Renal cortex interstitium (tissue), 15 donors: ENCODE measurements at places on chromosomes 6 and 20. TPM values are rescaled to one million over a fixed set of nuclear protein-coding genes. Genes with fewer than 3 reads are reported as not detected.

- no peak for DNase-seq
Measured at GRCh38 chr6:1337791-1338190, 25.9 kb downstream of the FOXQ1 start.

- no peak for DNase-seq
Measured at GRCh38 chr6:157656437-157656997, 166.5 kb upstream of the SNX9 start.

- DNase-seq, result no peak
Measured at GRCh38 chr6:29486577-29486976, 1.2 kb downstream of the MAS1L start.

Gene EYS
- 0.69 TPM for polyA plus RNA-seq

GRCh38 chr20:34201531-34201930 lies 39.7 kb upstream of the ASIP start:
- DNase-seq, result no peak

Gene MYLK2
- polyA plus RNA-seq, result 0.61 TPM

GRCh38 chr6:132063738-132064137 lies 112.6 kb upstream of the CCN2 start:
- no peak for DNase-seq

Gene FOXA2
- polyA plus RNA-seq, result 0.07 TPM

- no peak for DNase-seq
Measured at GRCh38 chr20:8043687-8044282, 24.2 kb upstream of the TMX4 start.

DNA sequence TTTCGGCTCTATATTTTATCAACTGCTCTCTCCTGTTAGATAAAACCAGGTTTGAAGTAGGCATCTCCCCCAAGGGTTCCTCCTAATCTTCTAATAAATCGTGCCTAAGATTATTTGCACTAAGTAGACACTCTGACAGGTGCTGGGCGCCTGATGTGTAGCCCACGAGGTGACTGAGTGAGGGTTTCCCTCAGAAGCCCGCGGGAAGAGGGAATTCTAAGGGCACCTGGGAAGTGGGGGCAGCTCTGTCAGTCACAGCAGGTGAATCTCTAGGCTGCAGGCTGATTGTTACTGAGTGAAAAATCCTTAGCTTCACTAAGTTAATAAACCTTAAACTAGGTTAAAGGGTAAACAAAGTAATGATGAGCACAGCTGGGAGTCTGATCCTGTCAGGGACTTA lies 68.2 kb downstream of the PXDC1 start:
- DNase-seq, result no peak

- no peak for DNase-seq
Measured at GRCh38 chr6:139334806-139335446, 39.5 kb downstream of the CITED2 start.

DNA sequence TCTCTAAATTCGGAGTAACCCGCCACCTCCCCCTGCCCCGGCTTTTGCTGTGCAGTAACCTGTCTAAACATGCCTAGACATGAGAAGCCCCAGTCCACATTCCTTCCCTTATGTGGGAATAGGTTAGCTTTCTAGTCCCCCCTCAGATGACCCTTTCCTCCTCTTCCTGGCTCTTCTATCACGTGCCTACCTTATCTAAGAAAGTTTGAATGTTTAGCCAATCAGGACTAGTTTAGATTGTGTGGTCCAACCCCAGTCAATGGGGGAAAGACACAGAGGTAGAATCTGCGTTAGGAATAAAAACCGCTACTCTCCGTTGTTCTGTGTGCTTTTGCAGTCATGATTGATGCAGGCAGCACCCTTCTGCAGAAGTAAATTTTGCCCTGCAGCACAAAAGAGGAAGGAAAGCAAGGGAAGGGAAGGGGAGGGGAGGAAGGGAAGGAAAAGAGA lies 69.0 kb upstream of the CD93 start:
- no peak for DNase-seq

Gene PAX1
- polyA plus RNA-seq, result 0.09 TPM

Gene ISM1
- 3.9 TPM for polyA plus RNA-seq

Gene DEFB127
- not detected for polyA plus RNA-seq

Gene STMN3
- 32.5 TPM for polyA plus RNA-seq

DNA sequence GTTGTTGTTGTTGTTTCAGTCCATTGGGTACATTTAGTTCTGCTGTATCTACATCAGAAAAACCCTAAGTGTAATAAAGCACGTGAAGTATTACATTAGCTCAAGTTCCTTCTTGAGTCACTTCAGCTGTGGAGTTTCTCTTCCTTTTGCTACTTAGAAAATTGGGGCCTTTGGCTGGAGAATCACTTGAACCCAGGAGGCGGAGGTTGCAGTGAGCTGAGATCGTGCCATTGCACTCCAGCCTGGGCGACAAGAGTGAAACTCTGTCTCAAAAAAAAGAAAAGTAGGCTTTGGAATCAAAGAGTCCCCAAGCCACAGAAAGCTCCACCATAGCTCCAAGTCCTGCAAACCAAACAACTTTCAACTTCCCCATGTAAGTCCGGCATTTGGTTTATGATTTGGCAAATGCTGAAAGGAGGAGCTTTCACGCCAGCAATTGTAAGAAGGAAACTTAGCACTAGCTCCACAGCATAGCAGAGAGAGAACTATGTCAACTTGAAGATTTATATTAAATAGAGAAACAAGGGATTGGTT lies 56.5 kb upstream of the RNF144B start:
- no peak for DNase-seq

Gene RIMS1
- 2.8 TPM for polyA plus RNA-seq

Gene HLA-DQA2
- not detected for polyA plus RNA-seq

Gene TULP4
- polyA plus RNA-seq, result 21.1 TPM

DNA sequence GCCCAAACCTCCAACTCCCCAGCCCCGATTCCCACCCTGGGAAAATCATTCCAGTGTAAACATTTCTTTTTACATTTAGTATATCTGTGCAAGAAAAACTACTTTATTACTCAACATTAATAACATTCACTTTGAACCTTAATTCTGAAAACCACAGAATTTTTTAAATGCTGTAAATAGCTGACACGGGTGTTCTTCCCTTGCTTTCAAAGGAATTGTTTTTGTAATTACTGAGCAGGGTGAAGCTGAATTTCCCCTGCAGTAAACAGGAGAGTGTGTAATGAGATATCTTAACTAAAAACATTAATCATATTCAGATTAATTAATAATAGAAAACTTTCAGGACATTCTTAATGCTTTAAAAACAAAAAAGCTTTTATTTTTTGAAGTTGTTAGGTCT lies 99.3 kb upstream of the CITED2 start:
- no peak for DNase-seq

DNA sequence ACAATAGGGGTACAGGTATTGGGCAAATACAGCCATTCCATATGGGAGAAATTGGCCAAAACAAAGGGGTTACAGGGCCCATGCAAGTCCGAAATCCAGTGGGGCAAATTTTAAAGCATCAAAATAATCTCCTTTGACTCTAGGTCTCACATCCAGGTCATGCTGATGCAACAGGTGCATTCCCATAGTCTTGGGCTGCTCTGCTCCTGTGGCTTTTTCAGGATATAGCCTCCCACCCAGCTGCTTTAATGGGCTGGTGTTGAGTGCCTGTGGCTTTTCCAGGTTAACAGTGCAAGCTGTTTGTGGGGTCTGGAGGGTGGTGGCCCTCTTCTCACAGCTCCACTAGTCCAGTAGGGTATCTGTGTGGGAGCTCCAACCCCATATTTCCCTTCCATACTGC lies 607.1 kb downstream of the MEI4 start:
- no peak for DNase-seq

Gene KIF16B
- 21.7 TPM for polyA plus RNA-seq

Gene COL11A2
- polyA plus RNA-seq, result 4.2 TPM

Gene SEL1L2
- polyA plus RNA-seq, result not detected
